ENCODE measurements at places on chromosomes 2 and 18. TPM values are rescaled to one million over a fixed set of nuclear protein-coding genes. Genes with fewer than 3 reads are reported as not detected.

DNA sequence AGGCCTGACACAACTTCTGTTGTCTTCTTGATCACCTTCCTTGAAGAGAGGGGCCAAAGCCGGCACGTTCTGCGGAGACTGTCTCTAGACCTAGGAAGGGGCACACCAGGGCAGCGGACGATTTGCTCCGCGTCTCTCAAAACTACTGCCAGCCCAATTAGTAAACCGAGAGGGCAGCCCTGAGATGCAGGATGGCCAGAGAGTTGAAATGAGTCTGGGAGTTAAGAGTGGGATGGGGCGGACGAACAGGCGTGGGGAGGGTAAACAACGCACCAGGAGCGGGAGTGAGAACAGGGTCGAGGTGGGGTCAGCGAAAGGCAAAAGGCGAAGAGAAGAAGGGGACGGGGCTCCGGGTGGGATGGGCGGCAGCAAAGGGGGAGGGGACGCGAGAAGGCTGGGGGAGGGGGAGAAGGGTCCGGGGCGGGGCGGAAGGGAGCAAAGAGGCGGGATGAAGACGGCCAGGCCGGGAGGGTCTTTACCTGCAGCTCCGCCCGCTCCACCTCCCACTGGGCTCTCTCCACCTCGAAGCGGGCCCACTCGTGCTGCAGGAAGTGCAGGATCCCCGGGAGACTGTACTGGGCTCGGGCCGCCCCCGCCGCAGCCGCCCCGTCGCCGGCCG, 476 bp downstream of the STRN start:
- peak; percentile 44 for DNase-seq

DNA sequence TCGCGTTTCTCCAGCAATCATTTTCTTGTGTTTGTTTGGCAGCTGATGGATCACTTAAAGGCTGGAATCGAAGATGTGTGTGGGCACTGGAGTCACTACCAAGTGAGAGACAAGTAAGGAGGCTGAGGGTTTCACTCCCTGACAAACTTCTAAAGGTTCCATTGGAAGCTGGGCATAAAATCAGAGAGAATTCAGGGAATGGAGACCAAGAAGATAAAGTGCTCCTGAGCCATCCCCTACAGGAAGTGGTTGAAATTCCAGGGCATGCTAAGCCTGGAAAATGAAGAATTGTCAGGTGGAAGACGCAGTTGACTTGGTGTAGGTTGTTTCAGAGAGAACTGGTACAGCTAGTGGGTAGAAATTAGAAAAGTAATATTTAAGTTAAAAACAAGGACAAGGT, 39.1 kb downstream of the SLC9A4 start:
- DNase-seq: no peak

- no peak for DNase-seq
Measured at GRCh38 chr2:46717344-46718121, 198.1 kb downstream of the MCFD2 start.

DNA sequence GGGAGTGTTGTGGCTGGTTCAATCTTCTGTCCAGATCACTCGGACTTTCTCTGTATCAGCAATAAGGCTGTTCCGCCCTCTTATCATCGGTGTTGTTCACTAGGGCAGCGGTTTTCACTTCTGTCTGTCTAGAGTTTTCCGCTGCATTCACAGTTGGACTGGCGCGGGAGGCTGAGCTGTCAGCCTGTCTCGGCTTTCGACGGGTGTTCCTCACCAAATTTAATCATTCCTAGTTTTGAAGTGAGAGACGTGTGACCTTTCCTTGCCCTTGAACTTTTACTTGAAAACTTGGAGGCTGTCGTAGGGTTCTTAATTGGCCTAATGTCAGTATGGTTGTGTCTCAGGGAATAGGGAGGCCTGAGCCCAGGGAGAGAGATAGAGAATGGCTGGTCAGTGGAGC, 108.3 kb downstream of the NFATC1 start:
- DNase-seq: peak; percentile 3

DNA sequence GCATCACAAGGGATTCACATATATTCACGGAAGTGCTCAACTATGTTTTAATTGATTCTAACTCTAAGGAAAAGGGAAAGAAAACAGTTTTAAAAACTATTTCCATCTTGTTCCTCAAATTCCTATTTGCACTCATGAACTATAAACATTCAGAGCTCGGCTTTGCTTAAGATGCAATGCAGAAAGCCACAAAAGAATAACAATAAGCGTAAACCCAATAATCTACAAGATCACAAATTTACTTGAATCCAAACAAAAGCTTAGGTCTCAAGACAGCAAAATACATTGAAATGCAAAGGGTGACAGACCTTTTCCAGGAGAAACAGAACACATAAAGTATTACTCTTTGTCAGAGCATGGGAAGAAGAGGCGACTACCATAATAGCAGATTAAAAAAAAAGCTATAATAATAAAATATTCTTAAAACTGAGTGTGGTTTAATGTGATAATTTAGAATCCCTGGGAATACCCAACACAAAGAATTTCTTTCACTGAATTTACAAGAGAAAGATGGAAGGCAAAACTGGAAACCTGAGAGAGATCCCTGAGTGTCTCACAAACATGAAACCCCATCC, 1094.9 kb downstream of the LRP1B start:
- DNase-seq: no peak

DNA sequence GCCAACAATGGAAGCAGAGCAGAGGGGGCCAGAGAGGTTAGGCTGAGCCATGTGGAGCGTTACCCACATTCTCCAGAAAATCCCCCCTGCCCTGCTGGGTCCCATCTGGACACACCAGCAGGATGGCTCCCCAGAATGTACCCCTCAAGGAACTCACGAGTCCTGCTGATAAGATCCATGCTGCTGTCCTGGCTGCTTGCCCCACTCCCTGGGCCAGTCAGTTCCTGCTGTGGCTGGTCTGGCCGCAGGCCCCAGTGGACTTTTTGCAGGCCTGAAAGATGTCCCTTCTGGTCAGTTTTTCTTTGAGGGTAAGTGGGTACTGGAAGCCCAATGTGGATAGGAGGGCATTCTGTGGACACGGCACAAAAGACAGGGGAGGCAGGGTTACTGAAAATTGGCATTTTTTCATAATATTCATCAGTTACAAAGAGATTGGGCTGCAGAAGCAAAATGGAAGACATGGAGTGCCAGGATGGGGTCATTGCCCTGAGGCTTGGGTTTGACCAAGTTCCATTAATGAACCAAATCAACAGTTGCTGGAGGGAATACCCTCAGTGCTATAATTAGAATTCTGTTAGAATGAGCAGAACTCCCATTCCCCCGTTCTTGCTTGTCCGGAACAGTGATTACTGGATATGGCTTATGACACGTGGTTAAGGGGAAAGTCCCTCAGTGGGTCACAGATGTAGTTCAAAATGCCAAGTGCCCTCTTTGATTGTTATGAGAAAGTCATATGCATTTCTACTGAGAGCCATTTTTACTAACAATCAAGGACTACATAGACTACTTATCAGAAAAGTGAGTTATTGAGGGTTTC, 38.7 kb downstream of the SLC4A5 start:
- no peak for DNase-seq

DNA sequence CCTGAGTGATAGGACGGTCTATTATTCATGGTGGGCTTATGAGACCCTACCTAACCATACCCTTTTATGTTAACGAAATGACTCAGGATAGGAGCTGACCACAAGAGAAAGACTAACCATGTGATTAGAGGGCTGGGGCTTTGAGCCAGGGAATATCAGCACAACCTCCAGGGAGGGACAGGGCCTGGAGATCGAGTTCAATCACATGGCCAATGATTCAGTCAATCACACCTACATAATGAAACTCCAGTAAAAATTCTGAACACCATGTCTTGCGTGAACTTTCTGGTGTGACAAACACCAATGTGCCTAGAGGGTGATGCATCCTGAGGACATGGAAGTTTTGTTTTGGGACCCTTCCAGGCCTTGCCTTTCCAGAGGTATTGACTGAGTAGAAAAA, 2.2 kb upstream of the TEX51 start:
- DNase-seq: no peak

DNA sequence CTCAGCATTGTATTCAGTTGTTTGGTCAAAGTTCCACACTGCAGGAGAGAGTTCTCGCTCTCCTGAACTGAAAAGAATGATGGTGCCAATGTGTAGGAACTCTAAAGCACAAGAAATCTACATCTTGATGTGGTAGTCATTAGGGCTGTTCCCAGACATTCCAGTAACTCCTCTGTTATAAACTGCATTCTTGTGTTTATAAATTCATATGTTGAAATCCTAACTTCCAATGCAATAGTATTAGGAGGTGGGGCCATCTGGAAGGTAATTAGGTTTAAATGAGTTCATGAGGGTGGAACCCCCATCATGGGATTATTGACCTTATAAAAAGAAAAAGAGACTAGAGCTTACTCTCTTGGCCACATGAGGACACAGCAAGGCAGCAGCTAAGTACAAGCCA, 239.6 kb downstream of the CDH20 start:
- DNase-seq: no peak

PRSS56 gene
- not detected for total RNA-seq

TIA1 gene
- 160 TPM for total RNA-seq

PAPOLG gene
- total RNA-seq: 26.2 TPM
